ENCODE measurements at places on chromosomes 1 and 21.

GRCh38 chr21:26148071-26148839 lies 22.3 kb downstream of the APP start:
- no peak for DNase-seq

GRCh38 chr1:1000357-1001056 lies 610 bp upstream of the HES4 start:
- peak; percentile 45 for DNase-seq

DNA sequence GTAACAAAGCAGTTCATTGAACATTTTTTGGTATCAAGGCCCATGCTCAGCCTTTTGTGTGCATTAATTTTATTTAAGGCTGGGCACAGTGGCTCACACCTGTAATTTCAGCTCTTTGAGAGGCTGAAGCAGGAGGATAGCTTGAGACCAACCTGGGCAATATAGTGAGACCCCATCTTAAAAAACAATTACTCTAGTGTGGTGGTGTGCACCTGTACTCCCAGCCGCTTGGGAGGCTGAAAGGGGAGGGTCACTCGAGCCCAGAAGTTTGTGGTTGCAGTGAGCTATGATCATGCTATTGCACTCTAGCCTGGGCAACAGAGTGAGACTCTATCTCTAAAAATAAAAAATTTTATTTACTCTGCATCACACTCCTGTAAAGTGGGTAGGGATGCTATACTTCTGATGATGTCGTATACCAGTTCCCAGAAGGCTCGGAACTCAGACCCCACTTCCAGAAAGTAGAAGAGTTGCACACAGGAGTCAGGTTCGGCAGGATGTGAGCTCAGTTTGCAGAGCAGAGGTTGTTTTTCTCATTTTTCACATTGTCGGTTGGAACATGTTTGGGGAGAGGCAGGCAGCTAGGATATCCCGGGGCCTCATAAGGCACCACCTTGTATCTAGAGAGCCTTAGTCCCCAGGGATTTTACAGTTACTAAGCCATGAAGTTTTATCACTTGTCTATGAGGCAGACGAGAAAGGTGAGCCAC lies 144.6 kb downstream of the GALNT2 start:
- DNase-seq, result no peak

GRCh38 chr1:180144659-180145357 lies 9.9 kb upstream of the QSOX1 start:
- no peak for DNase-seq

- DNase-seq, result no peak
These were observed 251.9 kb downstream of the SDCCAG8 start for GRCh38 chr1:243507672-243508302.

GRCh38 chr1:157371221-157371620 lies 181.1 kb downstream of the FCRL5 start:
- DNase-seq, result no peak

DNA sequence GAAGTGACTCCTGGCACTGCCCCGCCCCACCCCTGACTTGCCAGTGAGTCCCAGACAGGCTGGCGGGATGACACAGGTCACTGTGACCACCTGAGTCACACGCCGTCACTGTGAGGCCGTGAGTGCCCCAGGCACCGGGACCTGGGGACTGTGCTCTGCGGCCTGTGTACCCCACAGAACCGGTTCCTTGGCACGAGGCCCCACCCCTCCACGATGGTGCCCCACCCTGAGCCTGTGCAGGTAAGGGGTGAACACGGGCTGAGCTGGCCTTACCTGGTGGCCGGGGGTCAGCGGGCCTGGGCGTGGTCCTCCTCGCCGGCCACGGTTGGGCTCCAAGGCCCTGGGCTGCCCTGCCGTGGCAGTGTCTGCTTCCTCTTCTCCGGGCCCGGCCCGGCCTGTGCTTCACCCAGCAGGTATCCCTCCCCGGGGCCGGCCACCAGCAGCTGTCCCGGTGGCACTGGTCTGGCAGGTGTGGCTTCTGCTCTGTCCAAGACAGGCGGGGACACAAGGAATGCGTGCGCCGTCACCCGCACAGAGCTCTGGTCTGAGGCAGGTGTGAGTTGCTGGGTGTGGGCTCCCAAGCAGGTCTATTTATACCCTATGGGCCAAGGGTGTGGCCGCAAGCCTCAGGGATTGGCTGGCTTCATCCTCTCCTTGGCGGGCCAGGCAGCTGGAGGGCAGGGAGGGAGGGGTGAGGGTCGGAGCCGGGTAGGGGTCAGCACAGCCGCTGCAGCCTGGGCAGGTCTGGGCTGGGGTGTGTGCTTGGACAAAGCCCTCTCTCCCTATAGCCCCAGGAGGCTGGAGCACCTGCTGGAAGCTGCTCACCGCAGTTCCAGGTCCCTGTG lies at the start of gene RNF223:
RNF223 (minus strand) TSS at position 564 of the 845 bp plus-strand sequence. CDS start 1,740 bp downstream, outside the sequence.
- DNase-seq, result no peak

DNA sequence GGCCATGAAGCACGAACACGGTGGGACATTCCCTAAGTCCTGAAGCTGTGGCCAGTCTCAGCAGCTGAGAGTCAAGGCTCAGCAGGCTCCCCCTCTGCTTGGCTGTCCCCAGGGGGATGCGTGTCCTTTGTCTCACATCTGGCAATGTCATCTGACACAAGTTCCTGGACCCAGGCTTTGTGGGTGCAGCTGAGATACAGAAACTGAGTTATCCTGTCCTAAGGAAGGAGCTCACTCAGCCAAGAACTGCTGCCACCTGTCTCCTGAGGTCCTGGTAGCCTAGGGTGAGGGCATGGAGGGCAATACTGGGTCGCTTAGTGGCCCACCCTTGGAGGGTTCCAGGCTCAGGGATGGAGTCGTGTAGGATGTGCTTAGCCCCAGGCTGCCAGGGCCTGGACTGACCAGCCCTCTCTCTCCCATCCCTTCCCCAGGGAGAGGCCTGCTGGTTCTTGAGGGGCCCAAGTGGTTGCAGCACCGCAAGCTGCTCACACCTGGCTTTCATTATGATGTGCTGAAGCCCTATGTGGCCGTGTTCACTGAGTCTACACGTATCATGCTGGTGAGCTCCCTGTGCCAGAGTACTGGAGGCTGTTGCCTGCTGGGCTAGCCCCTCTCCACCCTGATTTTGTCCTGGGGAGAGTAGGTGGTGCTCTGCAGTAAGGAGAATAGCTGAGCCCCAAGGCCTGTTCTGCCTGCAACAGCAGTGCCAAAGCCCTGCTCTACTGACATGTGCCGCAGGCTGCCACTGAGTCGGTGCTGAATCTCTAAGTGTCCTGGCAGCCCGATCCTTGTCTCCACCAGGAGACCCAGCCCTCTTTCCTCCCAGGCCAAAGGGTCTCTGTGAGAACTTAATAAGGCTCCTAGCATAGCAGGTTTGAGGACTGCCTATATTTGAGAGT lies 13.5 kb downstream of the CYP4B1 start:
- no peak for DNase-seq

DNA sequence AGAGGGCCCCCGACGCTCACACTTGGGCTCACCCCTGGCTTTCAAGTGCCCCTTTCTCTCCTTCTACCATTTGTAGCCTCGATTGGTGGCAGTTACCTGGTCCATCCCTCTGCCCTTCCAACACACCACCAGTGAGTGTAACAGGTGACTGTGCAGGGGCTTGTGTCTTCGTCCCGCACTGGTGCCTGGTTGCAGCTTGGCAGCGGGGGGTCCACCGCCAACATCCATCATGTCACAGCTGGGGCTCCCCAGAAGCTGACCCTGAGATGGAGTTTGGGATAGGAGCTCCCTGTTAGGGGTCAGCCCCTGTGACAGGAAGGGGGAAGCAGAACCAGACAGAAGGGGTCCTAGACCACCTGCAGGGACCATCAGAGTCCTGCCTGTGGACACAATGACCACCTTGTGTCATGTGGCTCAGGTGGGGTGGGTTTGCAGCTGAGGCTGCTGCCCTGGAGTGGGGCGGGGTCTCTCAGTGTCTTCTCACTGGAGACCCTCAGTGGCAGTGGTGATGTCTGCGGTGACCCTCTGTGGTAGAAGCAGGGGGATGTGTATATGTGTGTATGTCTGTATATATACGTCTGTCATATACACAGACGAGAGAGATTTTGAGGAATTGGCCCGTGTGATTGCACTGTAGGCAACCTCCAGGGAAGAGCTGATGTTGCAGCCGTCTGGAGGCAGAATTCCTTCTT lies 3.6 kb upstream of the CALML6 start:
- DNase-seq, result no peak

DNA sequence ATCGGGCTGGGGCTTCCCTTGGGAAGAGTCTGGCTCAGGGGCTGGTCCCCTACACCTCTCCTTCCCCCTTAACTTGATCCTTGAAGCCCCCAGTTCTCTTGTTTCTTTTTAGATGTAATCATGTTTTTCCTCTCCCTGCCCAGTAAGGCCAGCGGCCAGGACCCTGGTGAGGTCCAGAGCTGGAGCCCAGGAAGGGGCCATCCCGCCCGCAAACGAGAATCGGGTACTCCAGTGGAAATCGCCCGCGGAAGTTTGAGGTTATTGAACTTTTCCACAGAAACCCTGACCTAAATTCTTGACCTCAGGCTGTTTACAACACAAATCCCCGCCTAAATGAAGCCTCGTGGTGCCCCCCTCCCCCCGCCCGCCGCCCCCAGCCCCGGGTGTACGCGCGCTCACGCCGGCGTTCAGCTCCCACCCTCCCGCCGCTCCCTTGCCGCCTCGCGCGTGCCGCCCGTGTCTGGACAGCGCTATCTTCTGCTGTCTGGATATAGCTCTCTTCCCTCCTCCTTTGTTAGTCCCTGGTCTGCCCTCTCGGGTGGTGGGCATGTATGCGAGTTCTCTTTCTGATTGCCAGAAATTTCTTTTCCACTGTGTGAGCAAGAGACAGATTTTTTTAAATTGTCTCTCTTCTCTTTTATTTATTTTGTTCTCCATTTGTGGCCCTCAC lies 165.9 kb upstream of the CACNA1E start:
- no peak for DNase-seq

DNA sequence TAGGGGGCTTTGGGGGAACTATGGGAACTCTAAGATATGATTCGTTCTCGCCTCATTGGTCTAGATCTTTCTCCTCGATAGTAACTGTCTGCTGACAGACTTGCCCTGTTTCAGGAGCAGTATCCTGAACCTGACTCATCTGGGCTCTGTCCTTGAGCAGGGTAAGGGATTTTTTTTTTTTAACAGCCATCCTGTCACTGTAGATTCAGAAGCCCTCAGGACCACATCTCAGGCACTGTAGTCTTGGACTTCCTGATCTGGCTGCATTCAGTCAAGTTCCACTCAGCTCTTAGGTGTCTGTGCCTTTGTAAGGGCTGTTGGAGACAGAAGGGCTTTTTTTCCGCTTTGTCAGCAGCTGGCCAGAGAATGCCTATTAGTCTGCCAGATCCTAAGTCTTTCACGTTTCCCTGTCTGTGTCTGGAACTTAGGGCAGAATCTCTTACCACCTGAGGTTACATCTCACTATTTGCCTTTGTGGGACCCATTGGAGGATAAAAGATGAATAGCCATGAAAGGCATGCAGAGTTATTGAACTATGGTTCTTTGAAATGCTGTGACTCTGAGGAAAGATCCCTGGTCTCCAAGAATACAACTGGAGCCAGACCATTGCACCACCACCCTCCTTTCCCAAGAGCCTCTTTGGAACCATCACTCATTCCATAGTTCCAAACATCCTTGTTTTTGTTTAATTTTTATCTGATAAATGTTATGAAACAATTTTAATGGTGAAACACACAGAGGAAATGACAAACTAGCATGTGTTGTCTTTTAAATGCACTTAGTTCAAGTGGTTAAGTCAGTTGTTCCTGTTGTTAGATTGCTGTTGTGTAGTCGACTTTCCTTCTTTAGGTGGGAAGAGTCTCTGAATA lies 49.7 kb upstream of the MACF1 start:
- DNase-seq, result no peak

- no peak for DNase-seq
These were observed 17.9 kb upstream of the H3-3A start for GRCh38 chr1:226044514-226045101.

DNA sequence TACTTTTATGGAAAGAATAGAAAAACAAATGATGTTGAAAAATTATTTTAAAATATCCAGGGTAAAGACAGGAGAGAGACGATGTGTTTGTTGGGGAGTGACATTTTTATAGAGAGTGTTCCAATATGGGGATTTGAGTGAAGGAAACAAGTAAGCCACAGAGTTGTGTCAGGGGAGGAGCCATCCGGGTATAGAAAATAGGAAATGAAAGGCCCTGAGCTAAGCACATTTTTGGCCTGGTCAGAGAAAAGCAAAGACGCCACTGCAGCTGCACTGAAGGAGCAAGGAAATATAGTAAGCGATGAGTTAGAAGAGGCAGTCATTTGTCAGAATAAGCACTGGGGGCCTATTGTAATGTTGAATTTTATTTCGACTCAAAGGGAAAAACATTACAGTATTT lies 107.3 kb upstream of the ADGRL4 start:
- no peak for DNase-seq

GRCh38 chr1:101587741-101588140 lies 350.9 kb downstream of the S1PR1 start:
- no peak for DNase-seq

- no peak for DNase-seq
These were observed 5.4 kb downstream of the PBX1 start for GRCh38 chr1:164564378-164564777.

GRCh38 chr1:203097001-203097400 lies 11.2 kb upstream of the MYOG start:
- no peak for DNase-seq

DNA sequence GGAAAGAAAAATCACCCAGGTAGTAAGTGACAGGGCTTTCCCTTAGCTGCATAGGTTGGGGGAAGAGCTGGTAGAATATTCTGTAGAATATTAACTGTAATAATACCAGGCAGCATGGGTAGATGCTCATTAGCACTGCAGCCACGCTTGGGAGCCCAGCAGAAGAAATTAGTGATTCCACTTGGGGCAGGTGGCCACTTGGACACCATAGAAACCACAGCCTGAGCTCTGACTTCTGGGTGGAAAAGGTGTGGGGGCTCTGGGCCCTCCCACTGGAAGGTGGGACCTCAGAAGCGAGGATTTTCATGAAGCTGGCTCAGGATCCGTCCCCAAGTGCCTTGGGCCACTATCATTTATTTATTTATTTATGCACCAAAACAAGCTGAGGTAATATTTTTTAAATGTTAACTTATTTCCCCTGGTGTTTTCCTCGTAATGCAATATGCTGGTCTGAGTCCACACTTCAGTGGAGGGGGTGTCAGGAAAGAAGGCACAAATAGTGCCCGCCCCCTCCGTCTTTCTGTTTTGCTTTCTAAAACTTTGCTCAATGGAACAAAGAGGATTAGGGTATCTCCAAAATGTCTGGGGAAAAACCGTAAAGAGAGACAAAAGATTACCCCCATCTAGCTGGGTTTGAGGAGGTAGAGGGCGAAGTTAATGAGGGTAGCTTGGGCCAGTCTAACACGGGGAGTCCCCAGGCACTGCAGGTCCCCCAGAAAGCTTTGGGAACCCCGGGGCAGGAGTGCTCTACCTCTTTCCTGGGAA lies 75.2 kb upstream of the GADD45A start:
- no peak for DNase-seq

DNA sequence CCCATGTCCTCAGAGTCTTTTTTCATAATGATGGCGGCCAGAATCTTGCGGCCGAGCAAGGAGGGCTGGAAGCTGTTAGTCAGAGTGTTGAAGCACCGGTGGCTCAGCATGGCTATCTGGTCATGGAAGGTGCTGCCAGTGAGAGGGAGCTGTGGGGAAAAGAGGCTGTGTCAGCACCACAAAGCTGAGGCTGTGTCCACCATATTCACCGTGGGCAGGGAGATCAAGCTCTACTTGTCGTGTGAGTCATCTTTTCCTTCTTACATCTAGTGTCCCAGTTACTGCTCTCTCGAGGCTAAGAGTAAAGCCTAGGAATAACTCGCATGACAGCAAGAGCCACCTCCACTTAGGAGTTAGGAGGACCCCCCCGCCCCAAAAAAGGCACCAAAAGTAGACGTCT lies 18.2 kb downstream of the ADAR start:
- DNase-seq, result no peak
